ENCODE measurements at places on chromosomes 2 and 18.

DNA sequence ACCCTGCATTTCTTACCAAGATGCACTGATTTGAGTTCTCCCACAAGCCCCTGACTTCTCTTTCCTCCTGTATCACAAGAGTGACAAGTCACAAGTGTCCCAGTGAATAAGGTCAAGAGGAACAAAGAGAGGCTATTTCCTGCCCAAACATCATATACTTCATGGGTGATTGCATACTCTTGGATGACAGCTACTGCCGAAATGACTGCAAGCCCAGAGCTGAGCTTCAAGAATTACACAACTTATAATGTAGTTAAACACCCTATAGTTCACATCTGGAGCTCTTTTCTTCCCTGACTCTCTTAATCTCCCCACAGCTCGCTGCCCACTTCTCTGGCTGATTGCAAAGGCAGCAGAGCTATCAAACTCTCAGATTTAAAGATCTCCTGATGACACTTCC is 289.7 kb upstream of the PARD3B start:
- no peak for DNase-seq

DNA sequence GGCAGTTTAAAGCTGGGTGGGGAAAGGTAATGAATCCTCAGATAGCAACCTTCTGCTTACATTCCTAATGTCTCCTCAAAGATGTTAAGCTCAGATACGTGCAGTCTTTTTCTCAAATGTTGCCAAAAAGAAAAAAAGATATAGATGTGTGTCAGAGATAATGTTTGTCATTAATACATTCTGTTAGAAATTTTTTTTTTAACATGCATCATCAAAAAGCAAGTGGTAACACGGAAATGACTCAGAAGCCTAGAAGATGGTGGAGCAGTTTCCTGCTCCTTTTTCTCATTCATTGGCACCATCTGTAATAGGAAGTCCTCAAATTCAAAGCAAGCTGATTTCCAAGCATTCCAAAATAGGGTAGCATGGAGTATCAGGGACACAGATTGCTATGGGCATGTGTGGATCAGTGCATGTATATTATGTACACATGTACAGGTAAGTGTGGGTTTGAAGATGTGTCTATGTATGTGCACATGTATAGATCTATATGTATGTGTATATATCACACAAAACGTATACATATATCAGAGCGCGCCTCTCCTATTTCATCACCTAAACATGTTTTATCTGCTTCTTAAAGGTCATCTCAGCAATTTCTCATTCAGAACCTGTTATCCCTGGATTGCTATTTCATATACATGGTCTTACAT is 79.9 kb upstream of the ITGB6 start:
- no peak for DNase-seq

GRCh38 chr2:67834482-67834881 is 228.3 kb downstream of the C1D start:
- DNase-seq: no peak

GRCh38 chr2:68971591-68972231 is 2.7 kb upstream of the GKN1 start:
- DNase-seq: no peak

DNA sequence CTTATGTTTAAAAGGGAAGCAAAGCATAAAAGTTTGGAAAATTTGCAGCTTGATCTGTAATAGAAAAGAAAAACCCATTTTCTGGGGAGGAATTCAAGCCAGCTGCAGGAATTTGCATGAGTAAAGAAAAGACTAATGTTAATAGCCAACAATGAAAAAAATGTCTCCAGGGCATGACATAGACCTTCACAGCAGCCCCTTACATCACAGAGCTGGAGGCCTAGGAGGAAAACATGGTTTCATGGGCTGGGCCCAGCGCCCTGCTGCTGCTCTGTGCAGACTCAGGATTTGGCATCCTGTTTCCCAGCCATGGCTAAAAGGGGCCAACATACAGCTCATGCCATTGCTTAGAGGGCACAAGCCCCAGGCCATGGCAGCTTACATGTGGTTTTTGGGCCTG is 411.6 kb upstream of the MC4R start:
- DNase-seq: no peak

DNA sequence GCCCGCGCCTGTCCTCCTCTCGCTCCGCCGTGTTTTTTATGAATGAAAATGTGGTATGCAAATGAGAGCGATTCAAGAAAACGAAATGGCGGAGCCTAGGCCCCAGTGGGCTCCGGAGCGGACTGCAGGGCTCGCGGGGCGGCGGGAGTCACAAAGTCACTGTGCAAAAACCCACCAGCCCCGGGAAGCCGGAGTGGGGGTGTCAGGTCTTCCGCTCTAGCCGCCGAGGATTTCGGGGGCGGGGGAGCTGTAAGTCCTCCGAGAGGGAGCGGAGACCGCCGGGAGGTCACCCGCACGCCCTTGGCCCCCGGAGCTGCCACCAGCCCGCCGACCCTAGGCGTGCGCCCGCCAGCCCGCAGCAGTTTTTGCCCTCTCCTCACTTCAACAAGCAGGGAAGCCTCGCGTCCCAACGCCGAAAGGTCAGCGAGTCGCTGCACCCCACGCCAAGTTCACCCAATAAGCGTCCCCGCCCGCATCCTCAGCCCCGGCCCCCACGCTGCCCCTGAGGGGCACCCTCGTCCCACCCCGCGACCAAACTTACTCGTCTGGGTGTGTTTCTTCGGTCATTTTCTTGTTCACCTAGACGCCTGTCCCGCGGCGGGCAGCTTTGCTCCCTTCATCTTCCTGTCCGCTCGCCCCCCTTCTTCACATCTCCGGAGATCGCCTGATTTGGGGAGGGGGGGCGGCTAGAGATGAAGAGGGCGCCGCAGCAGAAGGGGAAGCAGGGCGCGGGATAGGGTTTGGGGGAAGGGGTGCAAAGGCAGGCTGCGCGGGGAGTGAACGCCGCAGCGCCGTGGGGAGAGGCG is 775 bp downstream of the SPRED2 start:
- DNase-seq: peak; percentile 15

DNA sequence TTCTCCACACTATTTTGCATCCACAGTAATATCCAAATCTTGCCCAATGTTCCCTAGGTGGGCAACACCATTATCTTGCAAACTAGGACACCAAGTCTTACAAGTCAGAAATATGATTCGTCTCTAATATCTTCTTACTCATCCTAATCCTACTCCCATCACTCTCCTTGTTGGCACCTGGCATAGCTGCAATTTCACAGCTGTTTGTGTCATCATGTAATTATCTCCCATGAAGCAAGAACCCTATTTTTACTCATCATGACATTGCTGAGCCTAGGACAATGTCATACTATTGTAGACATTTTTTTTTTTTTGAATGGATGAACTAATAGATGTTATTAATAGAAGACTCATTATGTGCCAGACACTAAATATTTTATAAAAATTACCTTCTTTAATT is 91.3 kb upstream of the CCDC141 start:
- no peak for DNase-seq

- DNase-seq: no peak
Observed at GRCh38 chr2:46072101-46072820, 224.9 kb upstream of the EPAS1 start.

- no peak for DNase-seq
Observed at GRCh38 chr2:32277363-32277673, 386 bp upstream of the YIPF4 start.

- DNase-seq: no peak
Observed at GRCh38 chr2:196361606-196362326, 190.4 kb upstream of the STK17B start.
